ENCODE measurements at places on chromosomes 12 and 14.

- DNase-seq, result peak; percentile 78
Measured at GRCh38 chr12:76037130-76038103, 5.8 kb upstream of the PHLDA1 start.

DNA sequence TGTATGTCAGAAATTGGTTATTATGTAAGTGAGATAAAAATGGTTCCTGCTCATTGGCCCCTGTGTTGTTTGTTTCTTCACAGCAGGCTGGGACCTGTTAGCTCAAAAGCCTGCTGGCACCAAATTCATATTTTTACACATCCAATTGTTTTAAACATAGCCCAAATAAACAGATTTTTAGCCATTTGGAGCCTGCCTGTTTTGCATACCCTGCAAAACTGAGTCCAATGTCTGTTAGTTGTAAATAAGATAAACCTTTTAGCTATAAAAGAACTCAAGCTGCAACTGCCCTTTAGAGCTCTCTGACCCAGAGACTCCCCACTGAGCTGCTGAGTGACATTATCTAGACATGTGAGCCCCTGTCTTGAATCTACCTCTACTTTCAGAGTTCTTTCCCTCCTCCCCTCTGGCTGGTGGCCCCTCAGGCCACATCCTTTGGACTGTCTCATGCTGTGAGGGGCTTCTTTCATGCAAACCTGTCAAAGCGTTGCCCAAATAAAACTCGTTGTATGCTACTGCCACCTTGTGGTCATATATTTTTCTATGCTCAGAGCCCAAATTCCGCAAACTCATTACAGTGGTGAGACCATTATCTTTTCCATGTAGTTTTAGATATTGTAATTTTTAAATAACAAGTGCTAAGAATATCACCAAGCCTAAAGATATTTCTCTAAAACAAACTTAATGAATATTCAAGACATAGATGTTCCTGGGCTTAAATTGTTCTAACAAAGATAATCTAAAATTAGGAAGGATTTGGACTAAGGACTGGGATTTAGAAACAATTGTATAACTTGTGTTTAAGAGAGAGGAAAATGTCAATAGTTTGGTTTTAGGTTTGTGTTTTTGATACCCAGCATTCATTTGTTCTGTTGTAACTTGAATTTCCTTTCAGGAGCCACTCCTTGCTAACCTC, 337.9 kb downstream of the AACS start:
- DNase-seq, result peak; percentile 64

DNA sequence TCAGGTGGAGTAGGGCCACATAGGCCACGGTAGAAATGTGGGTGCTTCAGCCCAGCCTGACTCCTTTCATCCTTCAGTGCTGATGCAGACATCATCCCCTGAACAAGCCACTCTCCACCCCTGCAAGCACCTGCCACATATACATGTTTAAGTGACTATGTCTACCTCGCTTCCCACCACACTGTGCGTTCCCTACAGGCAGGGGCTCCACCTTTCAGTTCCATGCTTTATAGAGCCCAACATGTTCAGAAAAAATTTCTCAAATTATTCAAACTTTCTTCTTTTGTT, 11.6 kb downstream of the SLC7A7 start:
- no peak for DNase-seq

GRCh38 chr14:34872822-34873588, 2.2 kb downstream of the BAZ1A start:
- DNase-seq, result peak; percentile 26

GRCh38 chr12:116880817-116881324, 370 bp downstream of the HRK start:
- peak; percentile 43 for DNase-seq

DNA sequence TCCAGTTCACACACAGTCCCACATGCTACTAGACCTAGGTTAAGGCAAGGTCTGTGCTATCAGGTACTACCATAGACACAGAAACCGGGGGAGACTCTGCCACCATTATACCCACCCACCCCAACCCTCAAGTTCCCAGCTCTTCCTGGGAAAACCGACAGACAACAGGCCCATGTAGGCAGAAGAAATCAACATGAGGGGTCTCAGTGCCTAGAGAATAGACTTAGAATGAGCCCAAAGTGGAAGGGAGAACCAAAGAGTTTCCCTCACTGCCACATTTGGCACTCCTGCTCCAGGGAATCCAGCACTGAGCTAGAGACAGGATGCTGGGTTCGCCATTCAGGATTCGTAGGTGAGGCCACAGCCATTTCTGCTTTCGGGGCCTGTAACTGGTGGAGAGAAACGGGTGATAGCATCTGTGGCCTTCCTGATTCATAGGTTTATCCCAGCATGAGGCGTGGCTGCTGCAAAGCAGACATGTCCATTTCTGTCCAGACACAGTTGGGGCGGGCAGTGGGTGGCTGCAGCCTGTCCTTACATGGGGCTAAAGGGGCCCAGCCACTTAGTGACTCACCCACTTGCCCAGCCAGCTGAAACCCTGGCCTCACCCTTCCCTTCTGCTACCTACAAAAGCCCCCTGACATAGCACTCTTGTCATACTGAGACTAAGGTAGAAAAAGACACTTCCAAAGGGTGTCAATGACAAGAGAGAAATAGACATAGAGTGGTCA, 69.4 kb downstream of the IRF2BPL start:
- DNase-seq, result peak; percentile 21

DNA sequence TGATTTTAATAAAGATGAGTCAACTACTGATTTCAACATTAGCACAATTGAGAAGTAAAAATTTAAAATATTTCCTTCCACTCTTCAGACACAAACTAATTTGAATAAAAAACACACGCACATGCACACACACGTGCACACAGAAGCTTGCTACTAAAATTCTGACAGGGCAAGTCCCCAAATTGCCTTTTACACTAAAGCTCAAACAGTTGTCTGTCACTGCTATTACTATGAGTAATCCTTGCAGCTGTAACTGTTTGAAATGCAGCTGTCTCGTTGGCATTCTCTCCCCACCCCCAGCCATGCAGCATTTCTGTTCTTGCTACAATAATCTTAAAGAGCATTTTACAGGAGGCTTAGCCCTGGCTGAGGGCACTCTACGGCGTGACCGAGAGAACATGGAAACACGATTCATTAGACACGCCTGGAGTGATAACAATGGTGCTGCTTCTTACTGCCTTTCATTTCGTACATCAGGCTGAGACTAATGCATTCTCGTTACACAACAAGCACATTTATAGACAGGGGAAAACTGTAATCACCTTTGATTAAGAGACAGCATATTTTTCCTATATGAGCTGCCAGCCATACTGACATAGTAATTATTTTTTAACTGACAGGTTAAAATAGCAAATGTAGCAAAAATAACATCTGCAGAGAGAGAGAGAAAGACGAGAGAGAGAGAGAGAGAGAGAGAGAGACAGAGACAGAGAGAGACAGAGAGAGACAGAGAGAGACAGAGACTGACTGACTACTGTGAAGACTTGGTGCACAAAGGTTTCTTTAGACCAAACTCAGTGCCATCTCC, 153.8 kb downstream of the MED13L start:
- peak; percentile 72 for DNase-seq

- no peak for DNase-seq
Measured at GRCh38 chr14:99133636-99134515, 138.1 kb downstream of the BCL11B start.

All from cardiac muscle cell (in vitro differentiated cells and primary cell).